Skin of body (tissue), 3 donors: ENCODE measurements at places on chromosomes 5 and 9. TPM values are rescaled to one million over a fixed set of nuclear protein-coding genes. Genes with fewer than 3 reads are reported as not detected.
A peak's percentile ranks its signal among the peaks of the same experiment; 100 is the strongest.

Gene IFNE
- total RNA-seq, result not detected

DNA sequence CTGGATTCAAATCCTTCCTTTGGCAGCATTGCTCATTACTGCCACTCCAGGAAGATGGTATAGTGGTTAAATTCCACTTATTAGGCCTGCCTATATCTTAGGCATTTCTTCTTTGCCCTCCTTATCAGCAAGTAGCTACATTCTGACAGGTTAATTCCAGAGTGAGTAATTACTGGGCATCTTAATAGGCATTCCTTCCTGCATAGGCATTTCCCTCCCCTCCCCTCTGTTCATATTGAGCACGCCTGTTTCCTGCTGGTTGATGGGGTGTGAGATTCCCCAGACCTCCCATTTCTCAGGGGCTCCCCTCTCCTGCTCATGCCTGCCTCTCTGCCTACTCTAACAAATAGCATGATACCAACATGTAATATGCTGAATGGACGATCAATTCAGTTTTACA lies 305.9 kb downstream of the CYLC2 start:
- DNase-seq, result no peak

DNA sequence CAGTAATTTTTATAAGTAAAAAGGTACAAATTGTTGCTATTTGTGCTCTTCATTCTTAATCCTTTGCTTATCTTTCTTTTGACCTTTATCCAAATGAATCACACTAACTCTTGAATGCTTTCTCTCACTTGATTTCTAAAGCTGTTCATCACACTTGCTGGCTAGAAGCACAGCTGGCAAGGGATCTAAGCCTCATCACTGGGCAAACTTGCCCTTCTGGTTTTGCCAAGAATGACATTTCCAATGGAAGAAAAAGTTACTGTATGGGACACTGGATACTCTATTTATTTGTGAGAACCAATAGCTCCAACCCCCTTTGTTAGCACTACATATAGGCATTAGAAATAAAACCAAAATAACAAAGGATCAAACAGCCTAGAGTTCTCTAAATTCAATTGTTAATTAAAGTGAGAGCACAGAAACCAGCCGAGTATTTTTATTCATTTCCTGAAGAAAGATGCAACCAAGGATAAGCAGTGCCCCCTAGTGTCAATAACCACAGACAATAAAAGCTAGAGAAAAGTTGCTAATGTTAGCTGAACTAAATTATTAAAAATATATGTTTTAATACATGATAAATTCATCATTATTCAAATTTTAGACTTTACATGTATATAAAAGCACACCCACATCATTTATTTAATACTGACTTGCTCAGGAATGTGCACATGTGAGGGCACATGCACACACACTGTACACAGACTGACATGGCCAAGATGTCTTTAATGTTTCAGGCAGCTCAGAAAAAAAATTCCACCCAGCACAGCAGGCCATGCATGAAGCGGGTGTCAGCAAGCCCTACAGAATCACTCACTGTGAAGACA lies 59.8 kb upstream of the POU5F2 start:
- DNase-seq, result peak; percentile 34

DNA sequence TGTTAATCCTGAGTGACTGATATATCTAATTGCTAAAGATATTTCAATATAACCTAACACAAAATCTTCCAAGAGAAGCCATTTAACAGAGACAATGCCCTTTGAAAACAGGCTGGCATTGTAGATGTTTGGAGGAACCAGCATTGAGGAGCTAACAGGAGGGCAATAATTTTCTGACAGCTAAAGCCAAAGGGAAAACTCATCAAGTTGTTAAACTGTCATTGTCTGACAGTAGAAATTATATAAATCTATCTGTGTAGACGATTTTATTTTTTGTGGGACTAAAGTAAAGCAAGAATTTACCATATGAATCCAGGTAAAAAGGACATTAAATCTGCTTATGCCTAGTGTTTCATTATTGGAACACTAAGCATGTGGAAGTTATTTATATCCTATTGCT lies 500.2 kb upstream of the NMUR2 start:
- DNase-seq, result no peak

GRCh38 chr5:136963504-136963903 lies 535.6 kb downstream of the SPOCK1 start:
- DNase-seq, result no peak

DNA sequence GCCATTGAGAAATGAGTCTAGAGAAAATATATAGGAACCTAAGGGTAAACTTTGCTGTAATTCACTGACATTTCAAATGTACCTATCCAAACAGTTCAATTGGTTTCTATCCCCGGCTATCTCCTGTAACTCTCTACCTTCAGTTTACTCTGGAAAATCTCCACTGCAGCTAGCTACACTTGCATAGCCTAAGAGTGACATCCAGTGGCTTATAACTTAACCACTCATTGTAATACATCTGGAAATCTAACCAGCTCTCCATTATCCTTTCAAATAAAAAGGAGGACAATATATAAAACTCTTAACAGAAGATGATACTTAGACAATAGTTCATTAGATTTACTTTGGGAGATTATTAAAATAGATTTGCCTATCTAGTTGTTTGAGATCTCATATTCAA lies 35.3 kb upstream of the SPDL1 start:
- DNase-seq, result peak; percentile 26
